Muscle of arm (tissue), 14 donors: ENCODE measurements at places on chromosomes 2 and 18.

- DNase-seq = no peak
Measured at GRCh38 chr2:16406496-16407289, 258.9 kb downstream of the CYRIA start.

- peak; percentile 28 for DNase-seq
Measured at GRCh38 chr18:80246445-80247392, 595 bp downstream of the PARD6G start.

- DNase-seq = no peak
Measured at GRCh38 chr2:97736608-97737330, 23.4 kb downstream of the ZAP70 start.

- no peak for DNase-seq
Measured at GRCh38 chr2:20143263-20143662, 81.7 kb downstream of the SDC1 start.

GRCh38 chr2:198351647-198352046 lies 547.3 kb downstream of the PLCL1 start:
- DNase-seq = no peak

DNA sequence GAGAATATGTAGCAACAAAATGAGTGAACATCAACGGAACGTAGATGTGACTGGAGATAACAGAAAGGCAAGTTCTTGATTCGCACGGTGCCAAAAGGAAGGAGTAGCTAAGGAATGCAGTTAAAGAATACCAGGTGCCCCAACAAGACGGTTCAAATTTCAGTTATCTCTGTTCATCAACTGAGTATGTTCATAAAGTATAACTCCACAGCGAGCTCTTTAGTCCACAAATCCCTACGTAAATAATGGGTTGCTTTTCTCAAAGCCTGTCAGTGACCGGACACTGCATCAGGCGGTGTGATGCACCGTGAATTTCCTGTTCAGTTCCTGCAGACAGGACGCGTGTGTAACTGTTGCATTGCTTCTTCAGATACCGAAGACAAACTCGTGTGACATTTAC lies 91.8 kb downstream of the NOL10 start:
- no peak for DNase-seq

GRCh38 chr2:19592197-19592596 lies 233.8 kb upstream of the OSR1 start:
- DNase-seq = no peak

DNA sequence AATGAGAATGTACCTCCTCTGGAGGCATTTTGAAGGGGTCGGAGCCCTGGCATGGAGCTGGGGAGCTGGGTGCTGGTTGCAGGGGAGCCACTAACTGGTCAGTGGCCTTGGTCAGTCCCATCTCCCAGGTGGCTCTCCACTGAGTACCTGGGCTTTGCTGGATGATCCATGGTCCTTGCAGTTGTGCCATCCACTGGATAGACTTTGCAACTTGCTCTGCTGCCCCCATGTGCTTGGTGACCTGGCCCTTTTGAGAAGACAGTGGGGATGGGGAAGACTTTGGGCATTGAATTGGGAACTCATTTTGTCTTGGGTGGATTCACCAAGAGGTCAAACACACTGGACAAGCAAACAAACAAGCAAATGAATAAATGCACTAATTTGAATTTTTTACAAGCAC lies 263.9 kb downstream of the MYCN start:
- DNase-seq = no peak

DNA sequence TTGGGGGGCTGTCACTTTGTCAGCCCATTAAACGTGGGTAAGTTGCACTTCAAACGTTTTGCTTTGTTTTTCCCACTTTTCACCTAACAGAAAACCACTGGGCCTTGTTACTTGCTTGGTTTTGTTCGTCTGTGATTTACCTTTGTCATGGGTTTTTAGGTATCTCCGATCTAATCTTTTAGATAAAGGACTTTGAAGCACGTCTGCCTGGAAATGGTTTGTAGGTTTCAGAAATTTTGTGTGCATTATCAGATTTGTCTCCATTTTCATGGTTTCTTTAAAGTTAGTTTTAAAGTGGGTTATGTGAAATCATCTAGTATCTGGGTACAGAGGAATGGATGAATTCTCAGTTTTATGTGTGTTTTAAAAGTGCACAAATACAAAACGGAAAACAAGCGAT lies 6.4 kb downstream of the CTDP1 start:
- no peak for DNase-seq

DNA sequence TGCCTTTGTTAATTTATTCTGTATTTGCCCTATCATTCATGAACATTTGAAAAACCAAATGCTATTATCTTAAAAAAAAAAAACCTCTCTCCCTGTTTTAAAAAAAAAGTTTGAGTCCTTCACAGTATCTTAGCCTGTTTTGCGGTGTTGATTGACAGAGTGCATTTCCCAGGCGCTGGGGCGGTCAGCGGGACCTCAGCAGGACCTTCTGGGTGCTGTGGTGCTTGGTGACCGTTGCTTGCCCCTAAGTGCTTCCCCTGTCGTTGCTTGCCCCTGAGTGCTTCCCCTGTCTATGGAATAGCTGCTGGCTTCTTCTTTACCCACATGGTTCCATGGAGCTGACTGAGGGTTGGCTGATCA lies 12.1 kb downstream of the ATP6V1C2 start:
- no peak for DNase-seq

DNA sequence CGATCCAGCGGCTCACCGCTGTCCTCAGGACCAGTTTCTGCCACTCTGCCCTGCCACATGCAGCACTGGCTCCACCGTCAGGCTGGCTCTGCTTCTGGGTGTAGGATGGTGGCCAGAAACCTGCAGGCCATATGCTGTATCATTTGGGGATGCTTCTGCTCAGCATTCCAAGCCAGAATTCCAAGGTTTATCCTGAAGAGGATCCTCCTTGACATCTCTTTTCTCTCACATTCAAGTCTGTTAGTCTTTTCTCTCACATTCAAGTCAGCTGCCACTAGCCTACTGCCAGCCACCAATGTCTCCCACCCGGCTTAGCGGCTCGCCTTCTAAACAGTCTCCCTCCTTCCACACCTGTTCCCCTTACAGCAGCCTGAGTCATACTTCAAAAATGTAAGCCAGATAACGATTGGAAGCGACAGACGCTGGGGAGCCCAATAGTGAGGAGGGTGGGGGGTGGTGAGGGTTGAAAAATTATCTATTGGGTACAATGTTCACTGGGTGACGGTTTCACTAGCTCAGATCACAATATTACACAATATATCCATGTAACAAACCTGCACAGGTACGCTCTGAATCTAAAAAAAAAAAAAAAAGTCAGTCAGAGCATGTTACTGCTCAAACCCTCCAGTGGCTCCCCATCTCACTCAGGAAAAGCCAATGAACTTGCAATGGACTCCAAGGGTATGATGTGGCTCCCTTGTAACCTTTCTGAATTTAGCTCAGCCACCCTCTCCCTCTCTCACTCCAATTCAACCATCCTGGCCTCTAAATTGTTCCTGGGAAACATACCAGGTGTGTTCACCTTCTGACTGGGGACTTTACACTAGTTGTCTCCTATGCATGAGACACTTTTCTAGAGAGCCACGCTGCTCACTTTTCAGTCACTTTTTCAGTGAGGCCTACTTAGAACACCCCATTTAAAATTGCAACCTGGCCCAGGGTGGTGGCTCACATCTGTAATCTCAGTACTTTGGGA lies 38.8 kb upstream of the SP3 start:
- no peak for DNase-seq

GRCh38 chr2:69668598-69668997 lies 25.1 kb upstream of the AAK1 start:
- DNase-seq = no peak

- DNase-seq = no peak
Measured at GRCh38 chr2:74821177-74822126, 12.5 kb upstream of the HK2 start.
